ENCODE measurements at places on chromosomes 5 and 9.

DNA sequence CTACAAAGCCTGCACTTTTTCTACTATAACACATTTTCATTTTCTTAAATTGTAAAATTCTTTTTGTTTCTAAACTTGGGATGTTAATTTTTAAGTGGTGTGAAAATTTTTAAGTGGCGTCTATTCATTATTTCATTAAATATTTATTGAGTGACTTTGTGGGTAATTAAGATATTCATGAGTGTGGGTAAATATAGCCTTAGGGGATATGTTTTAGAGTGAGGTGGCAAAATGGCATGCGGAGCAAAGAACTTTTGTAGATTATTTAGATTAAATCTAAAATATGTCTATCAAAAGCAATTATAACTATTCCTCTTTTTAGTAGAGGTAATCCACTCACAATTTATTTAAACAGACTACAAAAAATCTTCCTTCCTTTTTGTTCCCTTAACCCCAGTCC lies 188.4 kb downstream of the PCSK1 start:
- DNase-seq: no peak

DNA sequence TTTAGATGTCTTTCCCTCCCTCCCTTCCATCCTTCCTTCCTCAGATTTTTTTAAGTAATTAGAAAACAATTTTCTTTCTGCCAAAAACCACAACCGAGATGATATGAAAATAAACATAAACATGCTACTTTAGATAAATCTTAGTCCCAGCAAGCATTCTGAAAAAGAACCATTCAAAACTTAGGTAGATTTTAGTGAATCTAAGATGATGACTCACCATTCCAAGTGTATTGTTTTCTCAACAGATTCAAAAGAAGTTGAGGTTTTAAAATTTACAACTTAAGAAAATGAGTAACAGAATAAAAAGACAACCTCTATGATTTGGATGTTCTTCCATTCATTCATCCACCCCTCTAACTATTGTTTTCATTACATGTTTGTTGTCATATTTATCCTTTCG lies 465.1 kb downstream of the PDE4D start:
- no peak for DNase-seq

DNA sequence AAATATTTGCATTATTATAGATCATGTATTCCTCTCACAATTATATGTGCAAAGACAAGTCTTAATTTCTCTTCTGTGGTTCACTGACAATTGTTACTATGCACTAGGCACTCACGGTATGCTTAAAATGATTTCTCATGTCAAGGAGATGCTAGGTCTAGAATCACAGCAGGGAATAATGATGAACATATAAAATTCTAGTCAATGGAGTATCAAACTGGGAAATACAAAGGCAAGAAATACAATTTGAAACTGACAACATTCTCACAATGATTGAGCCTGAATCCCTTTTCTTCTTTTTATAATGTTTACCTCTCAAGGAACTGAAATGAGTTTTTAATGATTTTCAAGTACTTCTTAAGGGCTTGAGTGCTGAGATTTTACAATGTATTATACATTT lies 302.3 kb upstream of the GRAMD2B start:
- DNase-seq: no peak

DNA sequence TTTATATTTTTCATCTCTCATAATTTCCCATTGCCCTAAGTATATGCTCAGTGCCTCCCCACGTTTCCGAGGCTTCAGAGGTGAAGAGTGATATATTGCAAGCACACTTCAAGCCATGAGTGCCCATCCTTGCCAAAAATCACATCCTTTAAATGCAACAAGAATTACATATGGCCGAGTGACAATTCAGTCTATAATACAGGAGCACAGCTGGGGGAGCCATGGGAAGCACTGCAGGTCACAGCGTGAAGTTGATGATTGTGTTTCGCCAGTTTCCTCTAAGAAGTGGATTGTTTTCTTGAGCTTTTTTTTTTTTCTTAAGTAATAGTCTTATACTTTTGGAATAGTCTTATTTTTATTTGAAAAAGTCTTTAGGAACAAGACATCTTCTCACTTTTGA lies 61.1 kb downstream of the MTRR start:
- DNase-seq: no peak

DNA sequence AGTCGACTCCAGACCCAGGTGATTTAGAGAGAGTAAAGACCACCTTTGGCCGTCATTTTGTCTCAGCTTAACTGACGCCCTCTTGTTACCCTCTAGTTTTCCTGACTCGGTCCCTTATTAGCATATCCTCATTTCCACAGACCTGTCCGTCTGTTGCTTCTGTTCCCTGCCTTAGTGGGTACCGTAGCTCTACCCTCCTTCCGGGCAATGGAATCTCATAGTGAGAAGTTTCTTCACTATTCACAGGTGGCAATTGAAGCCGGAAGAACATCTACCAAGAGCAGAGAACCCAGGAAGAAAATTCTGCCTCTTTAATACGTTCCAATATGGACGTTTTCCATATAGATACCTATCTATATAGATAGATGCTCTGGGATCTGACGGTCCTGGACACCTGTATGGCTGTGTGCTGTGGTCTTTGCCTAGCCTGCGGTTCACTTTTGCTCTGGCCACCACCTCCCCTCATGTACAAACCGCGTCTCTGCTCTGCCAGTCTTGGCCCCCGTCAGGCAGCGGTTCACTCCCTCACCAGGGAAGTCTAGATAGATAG lies 652 bp upstream of the TMEM161B start:
- DNase-seq: peak; percentile 4

DNA sequence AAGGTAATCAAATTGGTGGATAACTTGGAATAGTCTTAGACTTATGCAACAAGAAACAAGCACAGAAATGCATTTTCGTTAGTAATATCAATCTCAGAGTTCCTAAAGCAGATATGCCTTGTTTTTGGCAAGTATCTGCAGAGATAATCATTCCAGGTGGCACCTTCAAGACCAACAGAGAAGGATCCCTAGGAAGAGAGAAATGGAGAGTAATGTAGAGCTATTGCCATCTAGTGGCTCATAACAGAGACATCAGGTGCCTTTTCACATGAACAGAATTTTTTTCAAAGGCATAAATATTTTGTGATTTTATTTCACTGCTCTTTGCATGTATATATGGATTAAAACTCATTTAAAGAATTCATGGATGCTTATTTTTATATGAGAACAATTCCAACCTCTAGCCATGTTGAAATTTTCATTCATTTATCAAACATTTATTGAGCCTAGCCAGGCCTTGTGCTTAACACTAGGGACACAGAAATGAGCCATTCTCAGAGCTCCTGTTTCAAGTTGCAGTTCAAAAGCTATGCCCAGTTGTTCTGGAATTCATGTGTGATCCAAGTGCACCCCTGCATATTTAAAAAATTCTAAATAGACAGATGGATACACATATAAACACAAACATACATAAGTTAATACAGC lies 117.5 kb upstream of the OR13F1 start:
- DNase-seq: no peak

DNA sequence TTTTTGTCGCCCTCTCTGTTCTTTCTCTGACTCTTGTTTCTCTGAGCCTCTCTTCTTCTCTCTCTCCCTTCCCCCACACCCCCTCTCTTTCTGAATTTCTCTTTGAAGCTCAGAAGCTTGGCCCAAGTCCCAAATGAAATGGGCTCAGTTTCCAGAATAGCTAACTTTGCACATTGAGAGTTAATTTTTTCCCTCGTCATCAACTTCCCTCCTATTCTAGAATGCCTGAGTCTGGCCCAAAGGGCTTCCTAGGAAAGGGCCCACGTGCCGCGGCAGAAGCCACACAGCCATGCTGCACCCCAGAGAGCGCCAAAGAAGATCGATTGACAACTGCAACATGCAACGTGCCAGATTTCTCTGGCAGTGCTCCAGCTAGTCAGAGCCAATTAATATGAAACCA lies 588.8 kb upstream of the KLF4 start:
- DNase-seq: no peak

GRCh38 chr5:163677092-163677491 lies 171.7 kb downstream of the MAT2B start:
- DNase-seq: no peak

DNA sequence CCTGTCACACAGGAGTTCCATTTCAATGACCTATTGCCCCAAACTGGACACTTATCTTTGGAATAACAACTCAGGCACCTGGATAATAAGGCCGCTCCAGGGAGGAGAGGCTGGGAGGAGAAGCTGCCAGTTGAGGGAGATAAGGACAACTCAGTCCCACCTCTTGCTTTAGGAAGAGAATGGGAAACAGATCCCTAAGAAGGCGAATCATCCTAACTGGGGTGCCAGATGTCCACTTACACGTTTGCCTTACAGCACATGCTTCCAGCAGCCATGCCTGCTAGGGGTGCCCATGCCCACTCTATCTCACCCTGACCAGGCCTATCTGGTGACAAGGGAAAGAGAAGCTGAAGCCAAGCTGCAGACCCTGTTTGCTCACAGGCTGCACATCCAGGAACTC lies 6.5 kb downstream of the HK3 start:
- DNase-seq: no peak

DNA sequence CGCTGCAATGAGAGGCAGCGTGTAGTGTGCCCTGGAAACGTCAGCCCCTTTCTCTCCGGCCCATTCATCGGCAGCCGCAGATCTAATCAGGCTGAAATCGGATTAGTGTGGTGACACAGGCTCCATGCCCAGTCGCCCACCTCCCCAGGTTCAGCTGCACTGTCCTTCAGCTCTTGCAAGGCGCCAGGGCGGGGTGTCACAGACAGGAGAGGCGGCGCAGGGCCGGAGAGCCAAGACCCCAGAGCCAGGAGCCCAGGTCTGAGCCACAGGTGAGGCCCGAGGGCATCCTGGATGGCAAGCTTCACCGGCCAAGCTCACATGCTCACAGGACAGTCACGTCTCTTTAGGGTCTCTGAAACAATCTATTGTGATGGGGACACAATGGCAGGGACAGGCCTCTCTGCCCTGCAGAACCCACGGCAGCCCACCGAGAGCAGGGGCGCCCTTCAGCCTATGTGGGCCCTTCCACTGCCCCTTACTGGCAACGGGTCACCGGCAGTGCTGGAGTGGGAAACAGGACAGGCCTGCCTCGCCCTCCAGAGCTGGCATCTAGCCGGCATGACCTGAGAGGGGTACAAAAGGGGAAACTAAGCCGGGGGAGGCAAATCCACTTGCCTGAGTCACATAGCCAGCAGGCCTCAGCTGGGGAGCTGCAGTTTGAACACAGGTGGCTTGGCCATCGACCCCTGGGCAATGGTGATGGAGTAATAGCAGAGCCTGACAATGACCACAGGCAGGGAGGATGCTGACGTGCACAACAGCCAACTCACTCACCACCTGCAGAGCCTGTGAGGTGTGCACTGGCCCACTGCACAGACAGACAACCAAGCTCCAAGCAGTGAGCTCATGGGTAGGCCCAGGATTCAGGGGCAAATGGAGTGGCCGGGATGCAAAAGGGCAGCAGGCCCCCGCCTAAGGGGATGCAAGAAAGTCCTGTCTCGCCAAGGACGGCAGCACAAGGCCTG lies 48.1 kb downstream of the VAV2 start:
- peak; percentile 1 for DNase-seq

GRCh38 chr9:136107155-136107952 lies 11.3 kb downstream of the TMEM250 start:
- DNase-seq: no peak

DNA sequence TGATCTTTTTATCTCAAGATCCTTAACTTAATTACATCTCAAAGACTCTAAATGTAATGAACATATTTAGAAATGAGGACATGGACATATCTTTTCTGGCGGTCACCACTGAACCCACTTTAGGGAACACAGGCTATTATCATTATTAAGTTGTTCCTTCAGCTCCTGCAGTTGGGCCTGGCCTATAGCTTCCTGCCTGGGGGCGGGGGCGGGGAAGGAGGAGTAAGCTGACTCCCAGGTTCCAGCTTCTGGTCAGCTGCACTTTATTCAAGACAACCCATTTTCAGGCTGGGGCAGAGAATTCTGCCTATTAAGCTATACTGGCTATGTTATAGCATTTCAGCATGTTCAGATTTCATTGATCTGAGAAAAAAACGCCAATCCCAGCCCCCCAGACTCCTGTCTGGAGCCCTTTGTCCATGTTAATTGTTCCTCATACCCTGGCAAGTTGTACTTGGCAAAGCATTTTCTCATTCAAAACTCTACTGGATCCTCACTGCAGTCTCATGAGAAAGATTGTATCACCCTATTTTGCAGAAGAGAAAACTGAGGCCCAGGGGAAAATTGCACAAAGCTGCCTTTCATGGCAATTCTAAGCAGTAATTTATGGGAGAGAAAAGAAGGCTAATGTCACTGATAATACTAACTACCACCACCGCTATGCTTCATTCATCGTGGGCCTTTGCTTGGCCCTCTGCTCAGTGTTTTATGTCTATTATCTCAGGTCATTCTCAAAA lies 25.1 kb downstream of the COL15A1 start:
- no peak for DNase-seq

DNA sequence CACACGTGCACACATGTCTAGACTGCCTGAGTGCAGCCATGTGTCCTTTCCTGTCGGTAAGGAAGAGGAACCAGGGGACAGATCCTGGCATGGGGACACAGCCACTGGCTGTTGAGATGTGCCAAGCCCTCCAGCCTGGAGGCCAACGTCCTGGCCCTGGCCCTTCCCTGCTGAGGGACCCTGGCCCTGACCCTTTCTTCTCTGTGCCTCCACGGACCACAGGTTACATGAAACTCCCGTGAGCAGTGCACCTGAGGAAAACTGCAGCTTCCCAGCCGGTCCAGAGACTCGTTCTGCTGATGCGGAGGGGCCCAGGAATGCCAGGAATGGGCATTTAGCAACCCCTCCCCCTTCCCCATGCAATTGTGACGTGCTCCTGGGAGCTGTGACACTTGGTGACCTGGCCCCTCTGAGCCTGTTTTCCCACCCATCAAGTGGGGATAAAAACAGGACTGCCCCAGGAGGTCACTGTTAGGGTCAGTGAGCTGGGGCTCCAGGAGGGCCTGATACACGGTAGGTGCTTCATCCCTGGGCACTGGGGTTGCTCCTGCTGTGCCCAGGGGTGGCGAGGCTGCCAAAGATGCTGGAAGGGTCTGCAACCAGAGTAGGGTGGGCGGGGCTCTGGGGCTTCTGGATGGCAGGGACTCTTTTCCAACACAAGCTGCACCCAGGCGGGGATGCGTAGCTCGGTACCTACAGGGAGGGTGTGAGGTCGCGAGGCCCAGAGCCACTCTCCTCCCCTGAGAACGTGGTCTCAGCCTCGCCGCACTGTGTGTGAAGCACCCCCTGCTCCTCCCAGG lies 151.5 kb downstream of the C9orf50 start:
- DNase-seq: no peak

DNA sequence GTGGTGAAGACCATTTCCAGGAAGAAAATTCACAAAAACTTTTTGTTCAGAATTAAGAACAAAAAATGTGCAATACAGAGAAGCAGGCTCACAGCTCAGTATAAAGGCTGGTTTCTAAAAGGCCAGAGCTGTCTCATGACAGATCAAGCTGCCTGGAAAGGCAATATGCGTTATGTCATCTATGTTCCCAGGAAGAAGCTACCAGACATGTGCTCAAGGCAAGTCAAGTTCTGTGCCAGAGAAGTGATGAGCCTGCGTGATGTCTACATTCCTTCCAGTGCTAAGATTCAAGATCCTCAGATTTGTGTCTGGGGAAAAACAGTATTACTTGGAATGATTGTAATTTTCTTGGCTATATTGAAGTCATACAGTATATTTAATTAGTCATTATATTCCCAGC lies 104.3 kb downstream of the PDE4D start:
- DNase-seq: no peak

GRCh38 chr5:67983251-67984110 lies 232.1 kb upstream of the PIK3R1 start:
- no peak for DNase-seq

- no peak for DNase-seq
Measured at GRCh38 chr9:100674419-100675122, 96.7 kb downstream of the CAVIN4 start.
